Stomach (tissue), 19 donors: ENCODE measurements at places on chromosomes 7 and 10. TPM values are rescaled to one million over a fixed set of nuclear protein-coding genes. Genes with fewer than 3 reads are reported as not detected.

Gene ADAMTS14
- 7.0 TPM for total RNA-seq

Gene GOLGA7B
- 1.1 TPM for total RNA-seq

Gene ITGA8
- 1.7 TPM for total RNA-seq

Gene EBLN1
- total RNA-seq, result not detected

Gene PIP
- total RNA-seq, result not detected

Gene SEMA3C
- total RNA-seq, result 45.9 TPM

Gene ZNF107
- total RNA-seq, result 9.2 TPM

Gene RHOBTB1
- 2.3 TPM for total RNA-seq

Gene HOXA13
- 29.0 TPM for total RNA-seq

Gene OR2A42
- total RNA-seq, result not detected

Gene ZFAND4
- 19.0 TPM for total RNA-seq

Gene GPR85
- 2.6 TPM for total RNA-seq

Gene NAMPT
- total RNA-seq, result 17.1 TPM

Gene FAM25A
- total RNA-seq, result not detected

Gene RSBN1L
- 11.6 TPM for total RNA-seq

Gene ATOH7
- not detected for total RNA-seq

Gene CLCN1
- total RNA-seq, result not detected

Gene OR2A12
- total RNA-seq, result not detected

Gene TLX1
- 0.58 TPM for total RNA-seq

Gene CYCS
- total RNA-seq, result 83.3 TPM

Gene NUTM2E
- 0.43 TPM for total RNA-seq

Gene MDFIC
- total RNA-seq, result 7.0 TPM

Gene CH25H
- total RNA-seq, result not detected

Gene AKR1C2
- 168 TPM for total RNA-seq

Gene ZCWPW1
- 20.0 TPM for total RNA-seq

Gene NODAL
- total RNA-seq, result not detected

Gene JAKMIP3
- total RNA-seq, result 1.1 TPM

Gene C10orf105
- not detected for total RNA-seq

Gene DRGX
- not detected for total RNA-seq

Gene KCNH2
- total RNA-seq, result 5.9 TPM

Gene MICU1
- 162 TPM for total RNA-seq

Gene FRA10AC1
- 5.3 TPM for total RNA-seq

Gene OPN1SW
- not detected for total RNA-seq

Gene TMEM229A
- total RNA-seq, result 15.2 TPM
